Activated naive CD8-positive, alpha-beta T cell treated with anti-CD3 and anti-CD28 coated beads, Interleukin-2, amount 50 U/mL, for 16 hours (primary cell): ENCODE measurements at places on chromosomes 13 and 19.

- DNase-seq = no peak
Observed at GRCh38 chr19:805166-805551, 7.9 kb downstream of the PTBP1 start.

GRCh38 chr19:19416280-19416679 is 10.8 kb downstream of the GATAD2A start:
- DNase-seq = no peak

DNA sequence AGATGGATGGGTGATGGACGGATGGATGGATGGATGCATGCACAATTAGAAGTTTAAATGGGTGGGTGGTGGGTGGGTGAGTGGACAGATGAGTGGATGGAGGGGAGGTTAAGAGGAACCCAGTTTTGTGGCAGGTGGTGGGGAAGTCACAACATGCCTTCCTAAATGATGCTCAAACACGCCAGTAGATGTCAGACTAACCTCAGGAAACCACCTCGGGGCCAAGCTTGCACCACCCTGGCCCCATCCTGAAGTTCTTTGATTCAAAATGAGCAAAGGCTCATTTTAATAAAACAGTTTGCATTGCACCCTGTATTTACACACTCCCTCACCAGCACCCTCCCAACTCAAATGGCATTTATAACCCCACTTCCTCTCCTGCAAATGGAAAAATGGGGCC is 91.4 kb upstream of the CACNA1A start:
- peak; percentile 24 for DNase-seq

- DNase-seq = no peak
Observed at GRCh38 chr19:47704656-47705055, 8.6 kb upstream of the EHD2 start.

DNA sequence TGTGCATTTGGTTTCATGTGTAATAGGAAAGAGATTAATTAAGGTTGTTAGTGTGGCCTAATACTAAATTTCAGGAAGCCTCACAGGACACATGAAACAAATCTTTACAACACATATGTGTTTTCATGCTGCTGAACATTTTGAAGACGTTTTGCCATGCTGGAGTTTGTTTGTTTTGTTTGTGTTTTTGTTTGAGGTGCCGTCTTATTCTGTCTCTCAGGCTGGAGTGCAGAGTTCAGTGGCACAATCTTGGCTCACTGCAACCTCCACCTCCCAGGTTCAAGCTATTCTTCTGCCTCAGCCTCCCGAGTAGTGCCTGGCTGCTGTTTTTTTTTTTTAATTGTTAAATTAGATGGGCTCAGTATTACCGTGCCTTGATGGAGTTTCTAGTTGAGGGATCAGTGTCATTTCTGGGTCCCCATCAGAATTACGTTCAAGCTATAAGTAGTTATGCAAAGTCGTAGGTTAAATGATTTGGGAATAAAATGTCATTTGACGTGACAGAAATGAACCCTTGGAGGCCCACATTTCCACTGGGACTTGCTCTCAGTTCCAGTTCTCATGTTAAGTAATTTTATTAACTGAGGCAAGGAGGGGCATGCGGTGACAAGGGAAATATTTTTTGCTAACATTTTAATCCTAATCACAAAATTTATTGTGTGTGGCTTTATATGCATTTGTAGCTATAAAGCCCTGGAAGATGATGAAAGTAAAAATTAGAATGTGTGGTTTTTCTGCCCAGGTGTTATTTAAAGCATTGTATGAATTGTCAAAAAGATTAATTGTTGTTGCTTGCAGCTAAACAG is 196.9 kb downstream of the TM9SF2 start:
- DNase-seq = no peak

DNA sequence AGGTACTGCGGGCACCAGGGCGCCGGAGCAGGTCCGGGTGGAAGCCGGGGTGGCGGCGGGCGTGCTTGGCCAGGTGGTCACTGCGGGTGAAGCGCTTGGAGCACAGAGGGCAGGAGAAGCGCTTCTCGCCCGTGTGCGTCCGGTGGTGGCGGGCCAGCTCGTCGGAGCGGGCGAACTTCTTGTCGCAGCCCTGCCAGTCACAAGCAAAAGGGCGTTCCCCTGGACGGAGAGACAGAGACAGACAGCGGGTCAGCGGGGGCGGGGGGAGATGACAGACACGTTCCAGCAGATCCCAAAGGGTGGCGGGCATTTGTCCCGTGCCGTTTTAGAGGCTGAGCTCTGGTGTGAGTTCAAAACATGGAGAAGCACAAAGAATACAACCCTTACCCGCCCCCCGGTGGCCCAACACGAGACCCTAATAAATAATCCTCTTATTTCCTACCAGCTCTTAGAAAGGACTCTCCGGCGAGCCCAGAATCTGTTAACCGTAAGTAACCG is 6.3 kb upstream of the REXO1 start:
- no peak for DNase-seq

DNA sequence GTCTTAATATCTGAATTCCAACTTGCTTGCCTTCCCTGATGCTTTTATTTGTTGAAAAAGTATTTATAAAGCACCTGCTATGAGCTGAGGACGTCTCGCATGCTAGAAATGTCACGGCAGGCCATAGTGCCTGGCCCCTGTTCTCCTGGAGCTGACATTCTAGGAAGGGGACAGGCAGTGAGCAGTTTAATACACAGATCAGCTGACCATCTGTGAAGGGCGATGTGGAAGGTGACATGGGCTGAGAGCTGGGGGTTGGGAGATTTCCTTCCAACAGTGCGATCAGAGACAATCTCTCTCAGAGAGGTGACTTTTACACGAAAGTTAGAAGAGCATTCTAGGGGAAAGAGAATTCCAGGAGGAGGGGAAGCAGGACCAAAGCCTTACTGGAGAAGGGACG is 153.2 kb downstream of the ZNF536 start:
- no peak for DNase-seq

GRCh38 chr13:112854321-112854720 is 114.7 kb upstream of the MCF2L start:
- DNase-seq = no peak

DNA sequence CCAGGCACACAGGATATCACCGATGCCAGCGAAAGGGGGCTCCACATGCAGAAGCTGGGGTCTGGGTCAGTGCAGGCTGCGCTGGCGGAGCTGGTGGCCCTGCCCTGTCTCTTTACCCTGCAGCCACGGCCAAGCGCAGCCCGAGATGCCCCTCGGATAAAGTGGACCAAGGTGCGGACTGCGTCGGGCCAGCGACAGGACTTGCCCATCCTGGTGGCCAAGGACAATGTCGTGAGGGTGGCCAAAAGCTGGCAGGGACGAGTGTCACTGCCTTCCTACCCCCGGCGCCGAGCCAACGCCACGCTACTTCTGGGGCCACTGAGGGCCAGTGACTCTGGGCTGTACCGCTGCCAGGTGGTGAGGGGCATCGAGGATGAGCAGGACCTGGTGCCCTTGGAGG is 7.2 kb downstream of the NCAN start:
- no peak for DNase-seq

- DNase-seq = no peak
Observed at GRCh38 chr19:19445911-19446361, 40.5 kb downstream of the GATAD2A start.

DNA sequence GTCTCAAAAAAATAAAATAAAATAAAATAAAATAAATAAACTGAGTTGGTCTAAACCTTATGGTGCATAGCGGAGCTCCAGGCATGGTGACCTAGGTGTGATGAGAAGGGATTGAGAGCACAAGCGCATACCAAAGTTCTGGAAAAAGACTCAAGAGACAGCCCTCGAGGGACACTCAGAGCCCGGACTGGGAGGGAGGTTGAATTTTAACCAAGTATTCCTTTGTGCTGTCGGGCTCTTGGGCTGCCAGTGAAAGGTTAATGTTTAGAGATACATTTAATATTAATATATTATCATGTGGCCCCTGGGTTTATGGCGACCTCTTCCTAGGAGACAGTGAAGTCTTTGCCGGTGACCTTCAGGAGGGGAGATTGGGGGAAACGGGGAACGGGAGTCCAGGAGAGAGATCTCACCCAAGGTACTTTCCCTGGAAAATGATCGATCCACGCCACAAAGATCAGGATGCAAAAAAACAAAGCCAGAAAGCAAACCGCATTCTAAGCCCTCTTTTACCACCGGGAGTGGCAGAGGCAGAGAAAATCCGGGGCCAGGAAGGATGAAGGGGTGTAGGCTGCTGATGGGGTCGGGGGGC is 1.6 kb downstream of the FUT6 start:
- no peak for DNase-seq

DNA sequence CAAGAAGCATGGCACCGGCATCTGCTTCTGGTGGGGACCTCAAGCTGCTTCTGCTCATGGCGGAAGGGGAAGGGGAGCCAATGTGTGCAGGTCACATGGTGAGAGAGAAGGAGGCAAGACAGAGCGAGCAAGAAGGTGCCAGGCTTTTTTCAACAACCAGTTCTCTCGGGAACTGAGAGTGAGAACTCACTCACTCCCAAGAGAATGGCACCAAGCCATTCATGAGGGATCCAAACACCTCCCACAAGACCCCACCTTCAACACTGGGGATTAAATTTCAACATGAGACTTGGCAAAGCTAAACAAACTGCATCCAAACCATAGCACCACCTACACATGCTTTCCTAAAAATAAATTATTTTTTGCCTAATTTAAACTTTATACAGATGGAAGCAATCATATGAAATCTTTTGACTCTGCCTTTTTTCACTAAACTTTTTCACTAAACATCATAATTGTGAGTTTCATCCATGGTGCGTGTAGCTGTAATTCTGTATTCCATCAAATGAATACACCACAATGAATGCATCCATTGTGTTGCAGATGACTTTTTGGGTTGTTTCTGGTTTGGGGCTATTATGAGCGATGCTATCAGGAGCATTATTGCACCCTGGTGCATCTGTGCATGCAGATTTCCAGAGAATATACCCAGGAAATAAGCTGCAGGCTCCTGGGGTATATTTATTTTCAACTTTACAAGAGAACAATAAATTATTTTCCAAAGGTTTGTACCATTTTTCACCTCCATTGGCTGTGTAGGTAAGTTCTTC is 14.6 kb upstream of the IPO5 start:
- DNase-seq = no peak

DNA sequence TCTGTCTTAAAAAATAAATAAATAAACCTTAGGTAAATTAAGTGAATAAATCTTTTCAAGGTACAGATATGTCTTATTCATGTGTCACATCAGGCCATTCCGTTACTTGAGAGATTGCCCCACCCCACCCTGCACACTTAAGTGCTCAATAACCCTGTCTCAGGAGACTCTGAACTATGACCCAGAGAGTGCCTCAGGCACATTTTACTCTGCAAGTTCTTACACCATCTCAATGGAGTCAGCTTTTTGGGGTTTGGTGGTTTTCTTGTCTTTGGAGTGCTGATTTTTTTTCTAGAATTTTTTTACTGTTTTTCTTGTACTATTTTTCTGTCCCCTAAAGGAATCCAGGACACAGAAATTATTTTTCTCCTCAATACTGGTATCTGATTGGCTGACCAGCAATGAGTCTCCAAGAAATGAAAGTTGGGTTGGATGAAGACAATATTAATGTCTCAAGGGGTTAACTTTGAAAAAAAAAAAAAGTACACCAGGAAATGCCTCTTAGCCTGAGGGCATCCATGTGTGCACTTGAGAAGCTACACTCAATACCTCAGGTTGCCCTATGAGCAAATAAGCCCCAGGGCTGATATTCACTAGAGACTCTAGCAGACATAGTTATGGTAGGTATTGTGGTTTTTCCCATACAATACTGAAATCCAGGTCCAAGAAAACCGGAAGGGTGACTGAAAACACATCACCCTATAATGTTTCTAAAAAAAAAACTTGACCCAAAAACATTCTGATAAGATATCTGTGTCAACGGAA is 114.6 kb upstream of the ZNF91 start:
- DNase-seq = no peak

DNA sequence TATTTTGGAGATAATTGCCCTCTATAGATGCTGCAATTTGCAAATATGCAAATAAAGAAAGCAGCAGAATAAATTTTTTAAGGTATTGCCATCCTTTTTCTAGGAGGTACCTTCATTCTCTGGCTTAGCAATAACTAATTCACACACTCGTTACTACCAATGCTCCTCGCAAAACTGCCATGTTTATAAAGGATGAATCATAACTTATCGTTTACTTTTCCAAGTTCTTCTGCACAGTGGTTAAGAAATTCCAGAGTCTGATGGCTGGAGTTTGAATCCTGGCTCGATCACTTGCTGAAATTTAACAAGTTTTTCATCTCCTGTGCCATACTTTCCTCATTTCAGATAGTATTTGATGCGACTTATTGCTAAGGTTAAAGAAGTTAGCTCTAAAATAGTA is 708.6 kb upstream of the KLHL1 start:
- DNase-seq = no peak

DNA sequence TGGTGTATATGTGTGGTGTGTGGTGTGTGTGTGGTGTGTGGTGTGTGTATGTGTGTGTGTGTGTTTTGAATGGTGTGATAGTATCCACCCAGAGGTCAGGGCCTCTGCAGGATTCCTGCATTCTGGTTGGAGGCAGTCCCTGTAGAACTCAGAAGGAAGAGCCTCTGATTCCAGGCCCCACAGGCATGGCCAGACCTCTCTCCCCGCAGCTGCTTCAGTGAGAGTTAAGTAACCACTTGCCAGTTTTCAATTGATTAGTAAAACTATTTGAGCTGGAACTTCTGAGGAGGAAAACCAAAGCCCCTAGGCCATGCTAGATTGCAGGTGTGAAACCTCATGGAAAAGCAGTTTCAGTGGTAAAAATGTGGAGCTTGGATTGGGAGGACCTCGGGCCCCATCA is 2.1 kb downstream of the ATP12A start:
- DNase-seq = no peak

- DNase-seq = no peak
Observed at GRCh38 chr13:81874253-81874652, 1533.3 kb upstream of the SPRY2 start.

GRCh38 chr19:41234512-41235168 is 15.6 kb downstream of the AXL start:
- DNase-seq = no peak

DNA sequence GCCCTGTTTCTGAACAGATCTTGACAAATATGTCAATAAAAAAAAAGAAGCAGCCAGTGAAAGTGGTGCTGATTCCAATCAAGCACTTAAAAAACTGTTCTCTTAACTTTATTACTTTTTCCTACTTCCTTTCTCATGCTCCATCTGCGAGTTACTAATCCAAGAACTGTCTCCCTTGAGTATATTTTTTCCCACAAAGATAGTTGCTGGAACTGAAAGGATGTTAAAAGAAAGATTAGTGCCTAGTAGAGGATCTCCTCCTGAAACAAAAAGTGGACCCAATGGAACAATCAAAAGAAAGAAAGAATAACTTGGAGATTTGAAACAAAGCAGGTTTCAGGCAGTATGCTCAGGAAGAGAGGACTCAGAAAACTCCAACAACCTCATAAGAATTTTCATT is 1034.8 kb downstream of the PCDH17 start:
- DNase-seq = no peak
